ENCODE measurements at places on chromosomes 5 and 9.

GRCh38 chr9:85740787-85741094 is 1.0 kb downstream of the AGTPBP1 start:
- DNase-seq: no peak

- no peak for DNase-seq
Measured at GRCh38 chr5:181133610-181134231, 2.8 kb upstream of the OR2V1 start.

DNA sequence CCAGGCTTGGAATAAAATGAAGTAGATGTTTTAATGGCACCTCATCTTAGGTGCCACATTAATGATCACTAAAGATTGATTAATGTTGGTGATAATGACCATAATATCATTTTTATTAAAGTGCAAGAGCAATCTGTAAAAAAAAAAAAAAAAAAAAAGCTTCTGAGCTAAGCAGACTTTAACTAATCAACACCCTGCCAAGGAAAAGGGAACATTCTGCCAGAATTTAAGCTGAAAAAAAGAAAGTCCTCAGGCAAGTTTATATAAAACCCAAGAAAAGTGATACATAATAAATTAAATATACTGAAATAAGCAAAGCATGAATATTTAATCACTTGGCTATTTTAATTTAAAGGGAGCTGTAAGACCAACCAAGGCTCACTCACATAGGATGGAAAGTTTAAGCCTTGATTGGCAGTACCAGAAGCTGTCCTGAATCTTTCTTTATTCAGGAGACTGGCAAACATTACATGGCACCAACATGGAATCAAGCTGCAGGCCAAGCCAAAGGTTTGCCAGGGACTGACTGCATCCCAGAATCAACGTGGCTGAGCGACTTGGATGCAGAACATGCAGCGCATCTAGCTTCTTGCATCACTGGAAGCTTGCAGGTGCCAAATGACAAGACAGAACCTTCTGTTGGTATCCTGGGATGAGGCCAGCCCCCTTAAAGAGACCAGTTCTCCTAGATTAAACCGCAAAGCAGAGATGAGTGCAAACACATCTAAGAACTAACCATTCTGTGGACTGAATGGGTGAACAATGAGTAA is 413.6 kb downstream of the ENC1 start:
- no peak for DNase-seq

DNA sequence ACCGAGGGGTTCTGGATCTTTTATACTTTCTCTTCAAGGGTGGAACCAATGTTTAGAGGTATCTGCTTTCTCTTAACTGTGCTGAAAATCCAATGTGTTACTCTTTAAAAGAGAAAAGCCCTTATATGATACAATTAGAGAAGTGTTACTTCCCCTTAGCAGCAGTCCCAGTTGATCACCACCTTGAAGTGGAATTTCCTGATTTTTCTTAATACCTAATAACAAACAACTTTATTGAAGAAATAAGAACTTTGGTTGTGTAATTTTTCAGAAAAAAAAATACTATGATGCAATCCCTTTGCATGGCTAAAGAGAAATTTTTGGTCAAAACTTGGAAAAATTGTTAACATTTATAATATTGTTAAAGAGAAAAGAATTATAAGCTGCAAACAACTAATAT is 24.7 kb downstream of the SLC1A3 start:
- DNase-seq: no peak

DNA sequence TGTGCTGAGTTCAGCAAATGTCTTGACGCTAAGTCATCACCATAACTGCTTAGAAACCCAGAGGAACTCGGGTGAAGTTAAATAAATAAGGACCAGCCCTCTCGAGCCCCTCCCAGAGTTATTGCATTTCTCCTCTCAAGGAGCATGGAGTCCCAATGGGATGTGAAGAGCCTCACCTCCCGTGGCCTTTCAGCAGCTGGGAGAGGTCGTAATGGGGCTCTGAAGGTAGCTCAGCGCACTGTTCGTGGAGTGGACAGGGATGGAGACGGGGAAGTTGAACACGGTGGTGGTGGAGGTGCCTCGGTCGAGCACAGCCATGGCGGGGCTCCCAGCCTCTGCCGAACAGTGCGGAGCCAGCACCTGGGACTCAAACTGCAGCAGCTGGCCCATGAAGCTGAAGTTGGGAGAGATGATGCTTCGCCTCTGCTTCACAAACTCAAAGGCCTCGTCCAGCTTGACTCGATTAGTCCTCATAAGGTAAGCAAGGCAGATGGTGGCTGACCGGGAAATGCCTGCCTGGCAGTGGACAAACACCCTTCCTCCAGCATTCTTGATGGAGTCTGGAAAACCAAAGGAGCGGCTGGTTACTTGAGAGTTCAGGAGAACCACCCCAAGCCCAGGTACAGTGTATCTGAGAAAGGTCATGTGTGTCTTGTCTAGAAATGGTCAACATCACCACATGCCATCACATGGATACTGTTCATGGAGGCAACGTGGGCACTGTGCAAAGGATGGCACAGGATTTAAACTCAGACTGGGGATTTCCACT is 2.2 kb downstream of the DUSP1 start:
- no peak for DNase-seq

DNA sequence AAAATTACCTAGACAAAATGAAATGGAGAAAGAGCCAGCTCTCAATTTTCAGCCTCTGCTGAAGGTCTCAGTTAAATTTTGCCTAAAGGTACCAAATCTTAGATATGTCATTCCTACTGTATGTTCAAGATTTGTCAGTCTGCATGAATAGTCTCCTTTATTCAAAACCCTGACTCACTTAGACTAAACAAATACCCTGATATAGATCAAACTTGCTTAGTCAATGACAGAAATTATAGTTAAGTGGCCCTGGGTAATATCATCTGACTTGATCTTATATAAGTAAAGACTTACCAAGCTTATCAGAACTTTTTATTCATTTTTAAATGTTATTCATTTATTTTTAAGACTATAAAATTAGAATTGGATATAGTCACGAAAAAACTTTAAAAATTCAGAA is 12.2 kb downstream of the MEGF9 start:
- DNase-seq: no peak

DNA sequence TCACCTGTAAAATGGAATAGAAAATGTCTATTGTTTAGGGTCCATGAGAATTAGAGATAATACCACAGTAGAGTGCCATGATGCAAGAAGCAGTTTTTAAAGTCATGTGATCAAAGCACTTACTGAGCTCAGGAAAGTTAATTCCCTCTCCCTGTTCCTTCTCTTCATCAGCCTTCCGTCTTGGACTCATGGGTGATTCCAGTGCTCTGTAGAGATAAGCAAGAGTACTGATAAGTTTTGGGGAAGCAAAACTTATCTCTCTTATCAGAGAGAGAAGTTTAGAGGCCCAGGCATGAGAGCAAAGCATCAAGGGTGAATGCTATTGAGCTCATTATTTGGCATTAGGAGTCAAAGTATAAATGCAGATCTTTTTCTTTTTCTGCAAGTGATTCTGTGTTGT is 410.1 kb downstream of the AGTPBP1 start:
- DNase-seq: no peak

DNA sequence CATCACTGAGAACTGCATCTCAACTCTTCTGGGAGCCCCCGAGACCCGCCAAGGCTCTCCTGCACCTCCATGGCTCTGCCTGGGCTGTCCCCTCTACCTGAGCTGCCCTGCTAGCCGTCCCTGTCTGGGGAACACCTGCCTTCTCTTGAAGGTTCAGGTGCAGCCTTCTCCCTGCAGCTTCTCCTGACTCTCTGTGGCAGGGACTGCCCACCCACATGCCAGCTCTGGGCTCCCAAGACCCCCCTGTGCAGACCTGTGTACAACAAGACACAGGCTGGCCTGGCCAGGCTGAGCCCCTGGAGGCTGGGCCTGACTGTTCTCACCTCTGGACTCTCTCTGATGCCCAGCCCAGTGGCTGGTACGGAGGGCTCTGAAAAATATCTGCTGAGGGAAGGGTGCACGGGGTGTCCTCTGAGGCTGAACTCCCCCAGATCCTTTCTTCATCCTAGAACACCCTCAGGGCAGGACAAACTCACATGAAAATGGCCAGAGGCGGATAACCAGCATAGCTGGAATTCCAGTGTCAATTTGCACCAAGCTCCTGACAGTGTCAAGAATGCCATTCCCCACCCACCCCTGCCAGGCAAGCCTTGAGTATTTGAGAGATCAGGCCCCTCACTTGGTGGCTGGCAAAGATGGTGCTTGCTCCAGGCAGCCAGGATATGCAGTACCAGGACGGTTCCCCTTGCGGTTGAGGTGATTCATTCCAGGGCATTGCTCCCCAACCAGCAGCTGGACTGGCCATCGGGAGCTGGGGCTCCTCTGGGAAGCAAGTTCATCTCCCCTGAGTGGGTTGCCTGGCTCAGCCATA is 40.9 kb upstream of the SLC25A51 start:
- DNase-seq: no peak

GRCh38 chr5:111731638-111732037 is 25.4 kb downstream of the NREP start:
- DNase-seq: no peak

Data from LNCaP clone FGC (cell line).